ENCODE measurements at places on chromosomes 16 and 17.

DNA sequence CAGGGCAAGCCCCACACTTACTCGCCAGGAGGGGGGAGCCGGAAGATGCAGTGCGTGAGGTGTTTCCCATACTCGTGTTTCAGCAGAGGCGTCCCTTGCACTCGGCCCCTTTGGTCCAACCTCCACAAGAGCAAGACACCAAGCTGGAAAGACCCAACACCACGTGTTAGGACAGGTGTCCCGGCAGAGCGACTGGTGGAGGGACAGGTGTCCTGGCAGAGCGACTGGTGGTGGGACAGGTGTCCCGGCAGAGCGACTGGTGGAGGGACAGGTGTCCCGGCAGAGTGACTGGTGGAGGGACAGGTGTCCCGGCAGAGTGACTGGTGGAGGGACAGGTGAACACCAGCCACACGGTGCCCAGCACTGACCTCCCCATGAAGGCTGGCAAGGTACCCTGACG lies 19.4 kb downstream of the IFT140 start:
- no peak for DNase-seq

DNA sequence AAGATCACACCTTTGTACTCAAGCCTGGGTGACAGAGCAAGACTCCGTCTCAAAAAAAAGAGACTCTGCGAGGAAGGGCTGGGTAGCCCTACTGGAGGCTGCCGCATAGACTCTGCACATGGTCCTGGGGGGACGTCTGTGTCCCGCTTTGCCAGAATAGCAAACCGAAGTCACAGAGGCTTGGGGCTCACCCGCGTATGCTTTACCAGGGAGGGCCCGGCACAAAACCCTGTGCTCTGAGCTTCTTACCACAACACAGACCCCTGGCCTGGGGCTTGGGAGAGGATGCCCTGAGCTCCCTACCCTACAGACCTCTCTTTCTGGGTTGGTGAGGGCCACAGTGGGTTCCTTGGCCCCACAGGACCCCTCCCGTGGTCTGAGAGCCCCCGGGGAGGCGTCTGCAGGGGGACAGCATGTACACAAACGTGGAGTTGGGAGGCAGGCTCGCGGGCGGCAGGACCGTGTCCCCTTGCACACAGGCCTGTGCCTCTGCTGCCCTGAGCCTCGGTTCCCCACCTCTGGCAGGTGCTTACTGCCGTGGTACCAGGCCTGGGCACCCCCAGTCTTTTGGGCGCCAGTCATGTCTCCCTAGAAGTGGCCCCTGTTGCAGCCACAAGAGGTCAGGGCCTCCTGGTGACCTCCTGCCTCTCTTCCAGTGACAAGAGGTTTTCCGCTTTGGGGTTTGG lies 13.8 kb downstream of the CPNE7 start:
- DNase-seq, result no peak

DNA sequence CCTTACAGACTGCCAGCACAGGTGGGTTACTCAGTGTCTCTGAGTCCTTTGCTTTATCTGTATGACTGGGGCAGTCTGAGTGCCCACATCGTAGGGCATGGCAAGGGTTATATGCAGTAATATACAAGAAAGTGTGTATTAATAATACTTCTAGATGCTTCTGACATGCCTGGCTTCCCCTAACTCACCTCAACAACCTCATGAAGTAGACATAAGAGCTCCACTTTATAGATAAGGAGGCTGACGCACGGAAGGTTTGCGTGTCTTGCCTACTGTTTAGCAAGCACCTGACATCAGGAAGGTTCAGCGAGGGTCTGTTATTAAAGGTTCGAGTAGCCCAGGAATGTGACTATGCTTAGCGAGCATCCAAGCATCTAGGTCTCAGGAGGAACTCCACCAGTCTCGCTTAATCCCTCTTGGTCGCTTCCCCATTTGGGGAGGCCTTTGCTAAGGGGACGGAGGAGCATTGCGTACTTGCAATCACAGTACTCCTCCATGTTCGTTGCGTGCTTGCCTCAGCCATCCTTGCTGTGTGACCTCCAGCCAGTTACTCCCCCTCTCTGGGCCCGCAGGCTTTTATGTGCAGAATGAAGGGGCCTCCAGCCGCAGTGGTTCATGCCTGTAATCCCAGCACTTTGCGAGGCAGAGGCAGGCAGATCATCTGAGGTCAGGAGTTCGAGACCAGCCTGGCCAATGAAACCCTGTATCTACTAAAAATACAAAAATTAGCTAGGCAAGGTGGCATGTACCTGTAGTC lies 1.6 kb downstream of the KCNG4 start:
- no peak for DNase-seq

- DNase-seq, result no peak
Measured at GRCh38 chr16:22424161-22424937, 49.9 kb upstream of the CDR2 start.

GRCh38 chr16:68995011-68995504 lies 110.4 kb upstream of the HAS3 start:
- DNase-seq, result no peak

- DNase-seq, result no peak
Measured at GRCh38 chr17:15436473-15437302, 30.7 kb downstream of the CDRT4 start.

GRCh38 chr17:43560461-43561427 lies 14.6 kb upstream of the ETV4 start:
- DNase-seq, result no peak

GRCh38 chr17:4498461-4499397 lies at the start of gene SPNS2:
Gene SPNS2, plus strand, starts transcription at chr17:4498881. Its CDS starts 167 bp downstream, at chr17:4499048.
- peak; percentile 18 for DNase-seq

DNA sequence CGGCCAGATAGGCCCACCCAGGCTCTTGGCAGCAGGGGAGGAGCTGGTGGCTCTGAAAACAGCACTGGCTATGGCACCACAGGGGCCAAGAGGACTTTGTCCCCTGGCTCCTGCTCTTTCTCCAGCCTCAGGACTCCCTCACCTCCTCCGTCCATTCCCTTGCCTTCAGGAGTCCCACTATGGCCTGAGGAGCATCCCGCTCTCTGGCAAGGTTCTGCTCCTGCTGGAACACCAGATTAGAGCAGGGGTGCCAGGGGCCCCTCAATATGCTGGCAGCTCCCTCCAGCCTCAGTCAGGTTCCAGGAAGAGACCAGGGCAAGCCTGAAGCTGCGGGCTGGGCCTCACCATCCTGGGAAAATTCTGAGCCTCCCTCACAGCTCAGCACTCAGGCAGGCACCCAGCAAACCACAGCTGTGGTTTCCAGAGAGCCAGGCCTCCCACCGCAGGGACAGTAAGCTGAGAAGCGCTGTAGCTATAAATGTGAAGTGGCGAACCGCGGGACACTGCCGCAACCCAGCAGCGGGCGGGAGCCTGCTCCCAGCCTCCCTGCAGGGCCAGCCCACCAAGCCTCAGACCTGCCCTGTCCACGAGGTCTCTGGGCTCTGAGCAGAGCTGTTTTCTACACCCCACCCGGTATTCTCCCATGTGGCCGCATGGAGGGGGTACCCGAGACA lies 25.7 kb downstream of the C17orf100 start:
- no peak for DNase-seq

GRCh38 chr17:223723-224471 lies 42.4 kb upstream of the DOC2B start:
- no peak for DNase-seq

- DNase-seq, result no peak
Measured at GRCh38 chr17:47686664-47687327, 7.2 kb upstream of the TBKBP1 start.

GRCh38 chr16:89711601-89712273 lies 9.0 kb downstream of the VPS9D1 start:
- peak; percentile 39 for DNase-seq

- no peak for DNase-seq
Measured at GRCh38 chr16:17303101-17303500, 167.7 kb downstream of the XYLT1 start.

GRCh38 chr17:56290101-56290801 lies 137.0 kb downstream of the ANKFN1 start:
- no peak for DNase-seq

DNA sequence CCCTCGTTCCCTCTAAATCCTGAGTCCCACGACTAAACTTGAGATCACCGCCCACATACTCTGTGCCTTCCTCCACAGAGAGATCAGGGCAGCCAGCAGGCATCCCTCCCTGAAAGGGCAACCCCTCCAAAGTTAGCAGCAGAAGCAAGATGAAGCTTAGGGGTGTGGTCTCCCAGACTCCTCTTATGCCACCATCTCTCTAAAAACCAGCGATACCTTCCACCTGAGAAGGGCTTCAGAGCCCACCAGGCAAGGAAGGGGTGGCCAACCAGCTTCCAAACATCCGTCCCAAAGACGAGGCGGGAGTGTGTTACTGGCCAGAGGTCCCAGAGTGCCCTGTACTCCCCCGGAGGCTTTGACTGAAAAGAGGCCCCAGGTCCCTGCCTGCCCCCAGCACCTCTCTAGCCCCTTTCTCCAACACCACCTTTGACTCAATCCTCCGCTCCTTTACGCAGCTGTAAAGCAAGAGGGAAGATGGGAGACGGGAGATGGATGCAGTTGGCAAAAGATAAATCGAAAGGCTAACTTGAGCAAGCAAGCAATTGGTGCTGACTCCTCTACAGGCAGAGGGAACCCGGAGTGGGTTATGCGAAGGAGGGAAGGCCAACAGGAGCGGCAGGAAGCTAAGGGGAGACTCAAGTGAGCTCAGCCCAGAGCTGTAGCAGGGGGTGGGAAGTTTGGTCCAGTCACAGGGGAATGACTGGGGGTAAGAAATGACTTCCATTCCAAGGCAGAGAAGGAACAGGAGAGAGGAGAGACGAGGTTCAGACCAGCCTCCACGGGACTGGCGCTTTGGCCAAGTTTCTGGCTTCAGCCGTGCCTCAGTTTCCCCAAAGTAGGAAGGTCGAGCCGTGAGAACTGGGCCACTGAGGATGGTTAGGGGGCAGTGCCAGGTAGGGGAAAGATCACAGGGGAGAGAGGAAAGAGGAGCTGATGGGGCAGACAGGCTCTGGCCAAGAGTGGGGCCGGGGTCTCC lies 1.0 kb downstream of the ST3GAL2 start:
- DNase-seq, result no peak

DNA sequence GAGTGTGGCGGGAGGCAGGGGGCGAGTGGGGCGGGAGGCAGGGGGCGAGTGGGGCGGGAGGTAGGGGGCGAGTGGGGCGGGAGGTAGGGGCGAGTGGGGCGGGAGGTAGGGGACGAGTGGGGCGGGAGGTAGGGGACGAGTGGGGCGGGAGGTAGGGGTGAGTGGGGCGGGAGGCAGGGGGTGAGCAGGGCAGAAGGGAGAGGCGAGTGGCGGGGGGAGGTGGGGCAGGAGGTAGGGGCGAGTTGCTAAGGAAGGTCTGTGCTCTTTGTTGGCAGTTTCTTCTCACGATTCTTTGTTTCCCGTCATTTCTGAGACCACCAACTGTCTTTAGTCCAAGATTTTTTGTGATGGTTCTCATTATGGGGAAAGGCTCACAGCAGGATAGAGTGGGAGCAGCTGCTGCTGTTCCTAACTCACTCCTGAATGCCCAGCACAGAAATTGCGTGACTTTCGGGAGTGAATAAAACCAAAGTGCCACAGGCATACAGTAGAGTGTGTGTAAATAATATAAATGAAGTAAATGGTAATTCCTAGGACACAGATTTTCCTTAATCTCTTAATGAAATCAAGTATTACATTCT lies 44.7 kb downstream of the COG7 start:
- DNase-seq, result no peak

DNA sequence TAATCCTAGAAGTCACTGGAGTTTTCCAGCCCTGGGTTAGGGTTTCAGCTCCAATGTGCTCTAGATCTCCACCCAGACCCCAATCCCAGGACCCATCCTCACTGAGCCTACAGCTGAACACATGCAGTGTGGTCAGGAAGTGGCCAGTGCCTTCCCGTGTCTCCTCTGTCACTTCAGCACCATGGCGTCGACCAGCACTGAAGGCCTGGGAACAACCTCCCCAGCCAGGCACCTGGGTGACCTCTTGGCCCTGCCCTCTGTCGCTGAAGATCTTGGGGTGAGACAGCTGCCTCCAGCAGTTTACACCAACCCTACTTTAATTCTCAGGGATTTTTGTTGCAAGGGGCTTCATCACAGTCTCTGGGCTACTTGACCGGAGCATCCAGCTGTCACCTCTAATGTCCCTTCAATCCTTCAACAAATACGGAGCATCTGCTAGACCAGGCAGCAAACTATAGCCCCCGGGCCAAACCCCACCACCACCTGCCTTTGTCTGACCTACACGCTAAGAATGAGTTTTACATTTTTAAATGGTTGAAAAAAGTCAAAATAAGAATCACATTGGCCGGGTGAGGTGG lies 18.0 kb upstream of the GSG1L start:
- DNase-seq, result no peak

DNA sequence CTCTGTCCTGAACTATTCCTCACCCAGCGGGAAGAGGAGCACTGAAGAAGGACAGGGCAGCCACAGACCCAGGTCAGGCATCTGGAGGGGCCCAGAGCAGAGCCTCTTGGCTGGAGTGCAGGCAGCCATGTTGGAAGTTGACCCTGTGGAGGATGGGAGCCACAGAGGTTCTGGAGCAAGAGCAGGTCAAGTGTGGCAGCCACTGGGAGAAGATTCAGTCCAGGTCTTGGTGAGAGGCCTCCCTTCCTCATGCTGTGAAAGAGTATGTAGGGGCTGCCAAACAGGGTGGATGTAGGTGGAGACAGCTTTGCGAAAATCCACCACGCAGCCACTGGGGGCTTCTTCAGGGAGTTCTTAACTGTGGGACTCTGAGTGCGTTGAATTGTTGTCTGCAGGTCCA lies 590 bp upstream of the CD79B start:
- no peak for DNase-seq

- no peak for DNase-seq
Measured at GRCh38 chr16:56278196-56278855, 87.0 kb downstream of the GNAO1 start.

DNA sequence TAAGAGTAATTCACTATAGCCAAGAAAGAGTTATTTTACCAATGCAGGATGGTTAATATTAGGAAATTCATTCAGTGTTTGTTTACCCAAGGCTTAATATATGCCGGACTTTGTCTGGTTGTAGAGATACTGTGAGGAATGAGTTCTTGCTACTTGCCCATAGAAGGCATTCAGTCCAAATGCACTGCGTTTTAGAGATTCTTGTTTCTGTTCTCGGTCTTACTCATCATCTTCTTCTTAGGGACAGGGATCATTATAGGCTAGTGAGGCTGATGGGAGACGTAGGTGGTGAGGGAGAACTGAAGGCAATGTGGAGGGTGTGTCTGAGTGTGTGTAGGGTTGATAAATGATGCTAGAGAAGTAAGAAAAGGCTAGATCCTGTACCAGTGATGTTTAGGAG lies 90.7 kb downstream of the OR1D5 start:
- no peak for DNase-seq

- DNase-seq, result no peak
Measured at GRCh38 chr16:535446-536405, 8.2 kb downstream of the CAPN15 start.

- no peak for DNase-seq
Measured at GRCh38 chr17:49882434-49882833, 34.6 kb upstream of the TAC4 start.
